GM06990 (cell line): ENCODE measurements at places on chromosomes 12 and 14.

DNA sequence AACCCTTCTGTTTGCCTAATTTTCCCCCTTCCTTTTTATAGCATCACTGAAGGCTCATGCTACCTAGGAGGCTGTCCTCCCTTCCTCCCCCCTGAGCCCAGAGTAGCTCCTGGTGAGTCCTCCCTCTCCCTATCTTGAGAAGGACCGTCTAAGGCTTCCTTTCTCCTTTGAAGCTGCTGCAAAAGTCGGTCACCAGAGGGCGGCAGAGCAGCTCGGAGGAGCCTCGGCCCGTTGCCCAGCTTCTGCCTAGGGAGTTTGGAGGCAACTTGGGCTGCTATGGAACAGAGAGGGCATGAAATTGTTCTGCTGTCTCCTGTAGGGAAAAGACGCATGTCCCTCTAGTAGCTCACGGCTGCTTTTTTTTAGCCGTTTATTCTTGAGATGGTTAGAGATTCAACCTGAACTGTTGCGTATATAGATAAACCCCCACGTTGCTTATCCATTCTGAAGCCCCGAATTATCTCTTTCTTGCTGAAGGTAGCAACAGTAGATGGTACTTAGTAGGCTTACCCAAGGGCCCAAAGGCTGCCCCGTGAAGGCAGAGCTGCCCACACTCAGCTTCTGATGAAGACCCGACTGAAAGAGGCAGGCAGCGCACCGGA, 5.7 kb downstream of the WNT5B start:
- no peak for DNase-seq

- DNase-seq, result no peak
Observed at GRCh38 chr12:44029194-44029593, 193.3 kb downstream of the TMEM117 start.

- DNase-seq, result no peak
Observed at GRCh38 chr14:57480051-57480450, 13.6 kb downstream of the CCDC198 start.

GRCh38 chr14:26996246-26996645, 398.4 kb upstream of the NOVA1 start:
- DNase-seq, result no peak

DNA sequence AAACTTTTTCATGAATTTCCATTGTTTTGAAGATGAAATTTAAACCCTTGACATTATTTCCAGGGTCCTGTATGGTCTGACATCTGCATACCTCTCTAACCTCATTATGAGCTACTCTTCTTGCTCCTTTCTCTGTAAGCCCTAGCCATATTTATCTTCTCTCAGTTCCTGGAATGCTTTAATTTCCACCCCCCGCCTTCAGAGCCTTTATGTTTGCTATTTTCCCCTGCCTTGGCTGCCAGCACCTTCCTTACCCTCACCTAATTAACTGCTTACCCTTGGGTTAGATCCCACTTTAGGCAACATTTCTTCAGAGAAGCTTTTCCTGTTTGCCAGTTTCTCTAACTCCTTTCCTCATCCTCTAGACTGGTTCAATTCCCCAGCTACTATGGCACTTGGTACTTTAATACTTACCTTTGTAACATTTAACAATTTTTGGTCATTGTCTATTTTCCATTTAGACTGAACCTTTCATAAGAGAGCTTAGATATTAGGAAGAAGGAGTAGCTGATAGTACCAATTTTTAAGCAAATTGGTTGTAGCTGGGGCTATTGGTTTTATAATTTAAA, 6.0 kb downstream of the STYX start:
- no peak for DNase-seq

DNA sequence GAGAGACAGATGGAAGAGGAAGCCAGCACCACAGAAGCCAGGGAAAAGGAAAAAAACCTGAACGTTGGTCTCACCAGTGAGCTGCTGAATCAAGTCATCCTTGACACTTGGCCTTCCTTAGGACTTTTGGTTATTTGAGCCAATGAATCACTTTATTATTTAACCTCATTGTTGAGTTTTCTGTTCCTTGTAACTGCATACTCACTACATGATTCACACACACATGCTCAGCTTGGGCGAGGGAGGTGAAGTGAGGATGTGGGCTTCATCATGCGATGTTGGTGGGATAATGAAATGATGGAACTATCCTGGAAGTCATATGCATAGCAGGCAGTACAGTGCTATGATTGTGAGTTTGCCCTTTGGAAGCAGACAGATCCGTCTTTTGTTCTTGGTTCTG, 40.6 kb upstream of the RPH3A start:
- DNase-seq, result no peak

GRCh38 chr12:51472984-51473383, 48.4 kb downstream of the SLC4A8 start:
- no peak for DNase-seq

DNA sequence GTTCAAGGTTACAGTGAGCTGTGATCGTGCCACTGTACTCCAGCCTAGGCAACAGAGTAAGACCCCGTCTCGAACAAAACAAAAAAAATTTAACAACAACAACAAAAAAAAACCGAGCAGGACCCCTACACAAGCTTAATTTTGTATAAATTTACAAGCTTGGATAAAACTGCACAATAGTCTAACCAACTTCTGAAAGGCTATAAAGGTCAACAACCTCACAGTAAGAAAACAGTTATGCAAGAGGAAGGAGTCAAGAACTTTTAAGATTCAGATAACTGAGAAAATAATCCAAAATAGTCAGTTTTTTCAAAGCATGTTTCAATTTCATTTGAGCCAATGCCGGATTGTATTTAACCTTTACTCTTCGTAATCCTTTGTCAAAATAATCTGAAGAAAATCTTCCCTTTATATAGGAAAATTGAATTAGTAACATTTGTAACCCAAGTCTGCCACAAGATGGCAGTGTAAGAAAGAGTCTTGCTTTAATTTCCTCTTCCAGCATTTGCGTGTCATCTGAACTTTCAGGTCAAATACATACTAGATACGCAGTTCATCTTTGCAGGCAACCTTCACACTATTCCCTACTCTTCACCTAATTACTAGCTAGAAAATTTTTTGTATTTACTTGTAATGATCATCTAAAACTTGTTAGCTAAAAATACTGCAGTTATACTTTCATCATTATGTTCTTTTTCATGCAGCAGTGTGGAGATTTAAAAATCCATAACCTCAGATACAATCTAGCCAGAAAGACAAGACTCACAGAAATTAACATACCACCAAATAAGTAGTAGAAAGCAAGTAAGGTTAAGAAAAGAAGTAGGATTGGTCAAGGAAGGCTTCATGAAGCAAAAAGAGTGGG, 5.8 kb downstream of the CCNB1IP1 start:
- DNase-seq, result no peak

GRCh38 chr12:8687846-8688601, 9.8 kb upstream of the RIMKLB start:
- no peak for DNase-seq

DNA sequence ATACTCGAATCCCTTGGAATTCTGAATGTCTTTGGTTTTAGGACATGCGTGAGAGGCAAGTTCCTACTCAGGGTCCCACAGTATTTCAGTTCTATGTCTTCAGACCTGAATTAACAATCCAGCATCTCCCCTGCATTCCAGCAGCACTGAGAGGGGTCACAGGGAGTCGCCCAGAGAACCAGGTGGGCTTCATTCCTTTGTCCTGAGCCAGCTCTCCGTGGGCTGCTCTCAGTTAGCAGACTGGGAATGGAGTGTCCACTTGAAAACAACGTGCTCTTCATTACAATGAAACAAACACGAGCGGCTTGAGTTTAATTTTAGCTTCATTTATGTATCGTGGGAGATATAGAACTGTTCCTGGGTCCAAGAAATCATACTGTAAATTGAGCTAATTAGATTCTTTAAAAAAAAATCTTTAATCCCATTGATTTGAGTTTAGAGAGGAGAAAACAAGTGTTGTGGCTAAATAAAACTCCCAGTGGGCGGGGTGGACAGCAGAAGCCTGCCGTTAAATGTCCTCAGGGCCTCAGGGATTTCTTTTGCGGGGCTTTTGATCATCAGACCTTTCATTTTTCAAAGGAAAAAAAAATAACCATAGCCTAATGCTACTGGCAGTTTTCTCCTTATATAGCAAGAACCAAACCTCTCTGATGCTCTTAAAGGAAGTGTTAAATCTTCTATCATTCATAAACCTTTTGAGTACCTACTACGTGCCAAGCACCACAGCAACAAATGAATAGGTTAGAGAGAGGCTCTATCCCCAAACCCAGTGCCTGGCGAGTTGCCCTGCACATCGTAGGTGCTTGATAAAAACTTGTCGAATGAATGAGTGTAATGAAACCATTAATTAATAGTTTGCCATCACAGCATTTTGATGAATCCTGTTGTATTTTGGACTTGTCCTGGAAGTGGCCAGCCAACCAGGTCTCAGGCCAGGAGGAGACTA, 140.4 kb downstream of the CHST11 start:
- no peak for DNase-seq

DNA sequence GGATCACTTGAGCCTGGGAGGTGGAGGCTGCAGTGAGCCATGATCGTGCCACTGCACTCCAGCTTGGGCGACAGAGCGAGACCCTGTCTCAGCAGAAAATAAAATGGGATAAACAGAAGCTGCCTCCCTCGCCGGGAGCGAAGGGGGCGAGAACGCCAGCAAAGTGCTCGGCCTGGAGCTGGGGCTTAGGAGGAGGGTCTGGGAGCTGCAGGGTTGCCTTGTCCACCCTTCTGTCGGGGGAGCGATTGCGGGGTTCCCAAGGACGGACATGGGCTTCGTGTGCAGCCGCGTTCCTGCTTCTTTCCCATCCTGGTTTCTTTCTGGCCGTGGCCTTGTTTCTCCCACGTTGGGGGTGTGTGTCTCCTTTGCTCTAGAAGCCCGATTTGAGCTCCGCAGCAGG, 27.9 kb upstream of the MLXIP start:
- no peak for DNase-seq

- DNase-seq, result no peak
Observed at GRCh38 chr14:101601606-101602465, 40.5 kb downstream of the DIO3 start.

GRCh38 chr12:93139028-93139665, 210.1 kb upstream of the EEA1 start:
- DNase-seq, result peak; percentile 52

DNA sequence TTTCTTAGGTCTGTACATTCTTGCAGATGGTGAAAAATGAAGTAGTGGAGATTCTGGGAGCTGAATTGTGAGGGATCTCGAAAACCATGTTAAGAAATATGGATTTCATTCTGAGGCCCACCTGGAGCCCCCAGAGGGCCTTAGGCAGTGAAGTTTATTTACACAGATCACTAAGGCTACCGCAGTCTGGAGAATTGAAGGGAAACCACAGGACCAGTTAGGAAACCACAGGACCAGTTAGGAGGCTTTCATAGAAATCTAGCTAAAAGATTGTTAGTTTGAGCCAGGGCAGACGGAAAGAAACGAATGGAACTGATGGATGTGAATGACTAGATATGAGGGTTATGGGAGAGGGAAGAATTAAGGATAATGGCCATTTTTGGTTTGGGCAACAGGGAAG, 7.2 kb downstream of the CBLN3 start:
- no peak for DNase-seq

DNA sequence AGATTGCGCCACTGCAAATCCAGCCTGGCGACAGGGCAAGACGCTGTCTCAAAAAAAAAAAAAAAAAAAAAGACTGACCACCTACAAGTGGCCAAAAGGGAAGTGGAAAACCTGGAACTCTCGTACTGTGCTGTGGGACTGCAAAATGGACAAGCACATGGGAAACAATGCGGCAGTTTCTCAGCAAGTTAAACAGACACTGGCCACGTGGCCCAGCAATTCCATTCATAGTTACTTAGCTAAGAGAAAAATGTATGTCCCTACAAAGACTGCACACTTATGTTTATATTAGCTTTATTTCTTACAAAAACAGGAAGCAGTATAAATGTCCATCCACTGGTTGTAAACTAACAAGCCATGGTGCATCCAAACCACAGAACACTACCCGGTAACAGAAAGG, 5.6 kb downstream of the CHFR start:
- DNase-seq, result no peak

DNA sequence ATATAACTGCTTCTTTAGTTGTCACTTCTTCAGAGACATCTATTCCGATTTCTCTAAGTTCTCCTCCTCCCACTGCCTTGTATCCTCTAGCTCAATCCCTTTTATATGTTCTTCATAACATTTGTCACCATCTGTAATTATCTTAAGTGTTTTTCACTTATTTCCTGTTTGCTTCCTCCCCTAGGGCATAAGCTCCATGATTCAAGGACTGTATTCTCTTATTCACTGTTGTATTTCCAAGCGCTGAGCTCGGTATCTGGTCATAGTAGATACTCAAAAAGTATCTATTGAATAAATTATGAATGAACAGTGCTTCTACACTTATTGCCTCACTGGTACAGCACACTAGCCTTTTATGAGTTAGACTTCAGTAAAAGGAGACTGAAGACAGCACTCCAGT, 109.0 kb upstream of the TMPO start:
- DNase-seq, result no peak

- no peak for DNase-seq
Observed at GRCh38 chr14:54193871-54194270, 202.9 kb upstream of the CDKN3 start.

GRCh38 chr12:89051065-89051677, 301.1 kb downstream of the DUSP6 start:
- DNase-seq, result peak; percentile 24

DNA sequence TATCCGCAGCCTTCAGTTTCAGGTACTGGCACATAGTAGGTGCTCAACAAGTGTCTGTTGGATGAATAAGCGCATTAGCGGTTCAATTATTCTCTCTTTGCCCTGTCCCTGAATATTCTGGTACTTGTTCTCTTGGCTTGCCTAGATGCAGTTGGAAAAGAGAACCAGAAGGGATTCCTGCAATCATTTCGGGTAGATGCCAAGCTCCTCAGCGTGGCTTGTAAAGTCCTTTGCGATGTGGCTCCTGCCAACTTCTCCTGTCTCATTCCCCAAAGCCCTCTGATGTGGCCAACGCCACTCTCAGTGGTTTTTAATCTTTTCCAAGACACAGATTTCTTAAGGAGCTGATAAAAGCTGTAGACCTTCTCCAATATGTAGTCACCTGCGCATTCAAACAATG, 230.3 kb downstream of the SUDS3 start:
- no peak for DNase-seq

DNA sequence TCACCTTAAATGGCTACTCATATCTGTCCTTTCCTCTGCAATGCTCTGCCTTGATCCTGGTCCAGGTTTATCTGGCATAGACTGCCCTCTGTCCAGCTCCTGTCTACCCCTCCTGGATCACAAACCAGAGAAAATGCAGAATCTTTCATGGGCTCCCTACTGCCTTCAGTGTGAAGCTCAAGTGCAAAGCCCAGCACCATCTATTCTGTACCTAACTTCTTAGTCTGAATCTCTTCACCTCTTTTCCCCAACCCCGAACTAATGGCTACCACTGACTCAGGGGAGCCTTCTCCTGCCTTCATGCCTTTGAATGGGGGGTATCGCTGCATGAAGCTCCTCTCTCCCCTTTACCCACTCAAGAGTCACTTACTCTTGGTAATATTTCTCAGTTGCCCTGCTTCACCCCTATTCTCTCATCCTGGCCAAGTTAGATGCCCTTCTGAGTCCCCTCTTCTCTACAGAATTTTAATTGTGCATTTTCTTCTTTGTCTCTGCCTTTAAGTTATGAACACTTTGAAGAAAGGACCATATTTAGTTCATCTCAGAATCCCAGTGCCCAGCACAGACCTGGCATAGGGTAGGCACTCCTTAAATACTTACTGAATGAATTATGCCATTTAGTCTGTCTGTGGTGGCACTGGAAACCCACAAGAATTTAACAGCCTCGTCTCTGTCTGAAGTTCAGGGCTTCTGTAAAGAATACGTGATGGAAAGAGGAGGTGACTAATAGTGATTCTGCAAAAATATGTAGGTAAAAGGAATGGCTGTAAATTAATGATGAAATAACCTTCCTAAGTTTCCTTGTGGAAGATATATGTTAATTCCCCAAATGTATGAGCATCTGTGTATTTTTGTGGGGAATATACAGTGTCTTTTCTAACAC, 191.3 kb upstream of the AMIGO2 start:
- no peak for DNase-seq
